ENCODE measurements at places on chromosomes 1 and 21.

DNA sequence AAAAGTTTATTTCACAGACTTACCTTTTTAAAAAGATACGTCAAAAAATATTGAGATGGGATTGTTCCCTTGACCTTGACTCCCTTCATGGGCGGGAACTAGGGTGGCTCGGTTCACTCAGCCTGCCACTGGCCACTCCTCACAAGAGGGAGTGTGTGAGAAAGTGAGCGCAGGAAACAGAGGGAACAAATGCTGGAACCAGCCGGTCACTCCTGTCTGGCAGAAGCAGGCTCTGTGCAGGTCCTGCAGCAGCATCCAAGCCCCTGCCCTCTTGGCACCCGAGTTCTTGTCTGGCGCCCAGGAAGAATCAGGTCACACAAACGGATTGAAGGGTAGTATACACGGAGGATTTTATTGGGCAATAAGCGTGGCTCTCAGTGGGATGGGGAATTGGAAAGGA lies 58.9 kb downstream of the ZNF648 start:
- no peak for DNase-seq

DNA sequence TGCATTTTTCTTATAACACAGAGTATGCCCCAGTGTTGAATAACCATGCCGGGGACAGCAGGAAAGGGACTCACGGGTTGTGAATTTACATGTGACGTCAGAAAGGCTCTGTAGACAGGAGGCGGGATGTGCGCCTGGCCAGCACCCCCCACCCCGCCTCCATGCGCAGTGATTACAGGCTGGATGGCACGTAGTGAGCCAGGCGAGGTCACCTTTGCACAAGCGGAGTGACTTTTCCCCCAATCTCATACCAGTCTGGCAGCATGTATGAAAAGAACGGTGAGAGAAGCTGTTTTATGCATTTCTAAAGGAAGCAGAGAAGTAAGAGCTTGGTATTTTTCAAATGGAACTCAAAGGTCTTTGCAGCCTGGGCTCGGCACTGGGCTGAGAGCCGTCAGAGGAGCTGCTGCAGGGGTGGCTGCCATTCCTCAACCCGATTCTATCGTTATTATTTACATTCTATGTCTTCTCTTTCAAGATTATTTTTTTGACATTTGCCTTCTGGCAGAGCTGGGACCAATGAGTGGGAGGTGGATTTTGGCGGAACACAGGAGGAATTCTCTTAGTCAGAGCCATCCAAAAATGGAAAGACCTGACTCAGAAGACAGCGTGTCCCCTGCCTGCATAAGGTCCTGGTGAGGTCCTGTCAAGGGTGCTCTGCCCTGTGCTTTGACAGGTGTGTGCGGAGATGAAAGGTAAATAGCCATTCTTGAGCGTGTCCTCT lies 115.6 kb upstream of the SLC45A1 start:
- DNase-seq: no peak

DNA sequence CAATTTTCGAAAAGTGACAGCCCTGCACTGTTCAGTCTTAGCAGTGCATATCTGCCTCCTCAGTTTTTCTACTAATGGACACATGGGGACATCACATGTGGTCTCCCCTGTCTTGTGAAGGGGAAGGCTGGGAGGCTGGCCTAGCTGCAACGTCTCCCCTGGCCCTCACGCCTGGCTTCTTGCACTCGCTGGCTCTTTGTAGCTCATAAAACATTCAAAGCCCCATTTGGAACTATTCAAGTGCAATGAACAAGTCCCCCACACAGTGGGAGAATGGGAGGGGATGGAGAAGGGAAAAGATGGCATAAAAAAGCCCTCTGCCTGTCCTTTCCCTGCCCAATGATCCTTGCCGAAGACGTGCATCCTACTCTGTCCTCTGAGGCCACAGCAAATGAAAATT lies 73.6 kb downstream of the PGBD5 start:
- no peak for DNase-seq

- no peak for DNase-seq
These were observed 2.5 kb upstream of the F3 start for GRCh38 chr1:94543893-94544635.

GRCh38 chr1:147337040-147337630 lies 94.7 kb downstream of the CHD1L start:
- DNase-seq: no peak

GRCh38 chr21:37101384-37101783 lies 28.3 kb downstream of the TTC3 start:
- DNase-seq: no peak

All from KG1 (cell line).